ENCODE measurements at places on chromosomes 5 and 9.

GRCh38 chr9:75891771-75892215 lies 1.3 kb downstream of the PCSK5 start:
- DNase-seq = no peak

GRCh38 chr5:126897851-126898630 lies 121.1 kb downstream of the LMNB1 start:
- no peak for DNase-seq

- no peak for DNase-seq
These were observed 61.7 kb upstream of the COL15A1 start for GRCh38 chr9:98881836-98882568.

- DNase-seq = no peak
These were observed 138.1 kb downstream of the ATPSCKMT start for GRCh38 chr5:10111571-10111970.

GRCh38 chr9:74479711-74480110 lies 17.4 kb upstream of the RORB start:
- no peak for DNase-seq

GRCh38 chr5:54741711-54742110 lies 224.2 kb downstream of the SNX18 start:
- no peak for DNase-seq

GRCh38 chr5:40687321-40687720 lies 7.6 kb downstream of the PTGER4 start:
- DNase-seq = no peak

- DNase-seq = peak; percentile 19
These were observed 6.3 kb downstream of the RAPGEF1 start for GRCh38 chr9:131733541-131734061.

DNA sequence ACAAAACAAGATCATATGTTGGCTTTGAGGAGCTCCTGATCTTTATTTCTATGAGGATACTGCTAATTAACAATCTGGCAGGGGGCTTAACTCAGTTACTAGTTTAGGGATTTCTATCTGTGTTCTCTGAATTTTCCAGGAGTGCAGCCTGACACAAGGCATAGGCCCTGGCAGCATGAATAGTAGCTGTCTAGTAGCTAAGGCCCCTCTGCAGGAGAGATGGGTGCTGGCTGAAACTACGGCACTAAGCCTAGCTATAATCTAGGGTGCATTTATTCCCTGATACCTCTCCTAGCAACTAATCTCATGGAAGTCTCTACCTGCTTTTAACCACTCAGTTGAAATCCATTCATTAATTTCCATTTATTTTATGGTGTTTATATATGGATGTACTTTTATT lies 268.2 kb downstream of the TMEM232 start:
- no peak for DNase-seq

- no peak for DNase-seq
These were observed 156.4 kb downstream of the SPOCK1 start for GRCh38 chr5:137342764-137343163.

DNA sequence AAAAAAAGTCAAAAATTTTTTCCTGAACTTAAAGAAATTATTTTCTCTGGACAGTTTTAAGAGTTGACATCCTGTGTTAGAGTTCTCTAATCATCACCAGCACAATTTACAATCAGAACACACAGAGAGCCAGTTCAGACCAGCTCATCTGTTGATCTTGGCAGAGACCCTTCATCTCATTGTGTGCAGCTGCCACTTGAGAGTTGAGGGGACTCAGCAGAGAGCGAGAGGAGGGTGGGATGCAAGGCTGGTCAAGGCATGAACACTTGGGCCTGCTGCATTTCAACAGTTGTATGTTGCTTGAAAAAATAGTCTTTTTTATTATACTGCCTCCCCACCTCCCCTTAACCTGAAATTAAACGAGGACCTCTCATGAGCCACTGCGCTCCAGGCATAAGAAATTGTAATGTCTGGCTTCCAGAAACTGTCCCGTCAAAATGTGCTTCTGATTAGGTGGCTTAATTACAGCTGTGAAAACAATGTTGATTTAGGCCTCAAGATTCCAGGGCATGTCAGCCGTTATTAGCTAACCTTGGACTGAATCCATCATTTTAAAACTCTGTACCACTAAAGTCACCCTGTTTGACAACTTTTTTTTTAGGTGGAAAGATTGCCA lies 383.6 kb downstream of the CCDC171 start:
- no peak for DNase-seq

GRCh38 chr9:133823189-133824105 lies 85.3 kb upstream of the SARDH start:
- no peak for DNase-seq

GRCh38 chr9:95644377-95644776 lies 127.6 kb upstream of the PTCH1 start:
- DNase-seq = peak; percentile 62

DNA sequence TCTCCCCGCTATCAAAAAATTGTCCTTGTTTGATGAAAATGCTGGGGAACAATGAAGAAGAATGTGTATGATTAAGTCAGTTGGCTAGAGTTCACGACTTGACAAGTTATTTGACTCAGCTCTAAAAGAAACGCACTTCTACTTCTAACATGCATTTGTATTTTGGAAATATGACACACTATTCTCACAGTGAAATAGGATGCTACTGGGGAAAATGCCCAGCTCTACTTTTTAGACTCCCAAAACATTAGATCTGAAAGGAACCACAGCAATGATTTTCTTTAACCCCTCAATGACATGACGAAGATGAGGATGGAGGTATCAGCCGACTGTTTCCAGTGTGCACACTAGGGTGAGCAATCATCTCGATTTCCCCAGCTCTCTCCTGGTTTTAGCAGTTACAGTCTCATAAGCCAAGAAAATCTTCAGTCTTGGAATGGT lies 83.6 kb upstream of the PCSK1 start:
- no peak for DNase-seq

DNA sequence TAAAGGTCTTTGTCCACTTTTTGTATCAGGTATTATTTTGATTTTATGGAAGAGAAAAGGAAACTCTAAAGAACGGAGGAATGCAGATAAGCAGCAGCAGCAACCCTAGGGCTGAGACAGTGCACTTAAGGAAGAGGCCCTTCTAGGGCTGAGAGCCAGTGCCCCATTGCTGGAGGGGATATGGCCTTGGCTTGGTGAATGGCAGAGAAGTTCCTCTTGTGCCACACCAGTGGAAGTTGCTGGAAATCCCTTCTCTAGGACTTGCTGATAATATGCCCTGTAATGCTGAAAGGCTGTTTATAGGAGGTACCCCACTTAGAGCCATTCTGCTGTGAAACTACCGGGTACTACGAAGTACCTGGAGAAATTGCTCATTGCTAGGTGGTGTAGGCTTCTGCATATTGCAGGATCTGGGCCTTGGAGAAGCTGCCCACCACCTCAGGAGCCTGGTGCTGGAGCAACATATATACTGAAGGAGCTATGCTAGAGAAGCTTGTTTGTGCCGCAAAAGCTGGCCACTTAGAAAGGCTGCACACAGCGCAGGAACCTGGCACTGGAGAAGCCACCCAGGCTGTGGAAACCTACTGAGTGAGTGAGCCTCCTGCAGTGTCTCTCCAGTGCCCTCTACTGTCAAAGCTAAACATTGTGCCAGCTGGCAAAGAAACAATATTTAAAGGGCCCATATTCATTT lies 9.6 kb upstream of the UBTD2 start:
- peak; percentile 31 for DNase-seq

- DNase-seq = no peak
These were observed 29.3 kb downstream of the TUT7 start for GRCh38 chr9:86324901-86325300.

- DNase-seq = no peak
These were observed 93.4 kb upstream of the CDH6 start for GRCh38 chr5:31100047-31100575.

- DNase-seq = no peak
These were observed 20.6 kb downstream of the NSD1 start for GRCh38 chr5:177154003-177154643.

DNA sequence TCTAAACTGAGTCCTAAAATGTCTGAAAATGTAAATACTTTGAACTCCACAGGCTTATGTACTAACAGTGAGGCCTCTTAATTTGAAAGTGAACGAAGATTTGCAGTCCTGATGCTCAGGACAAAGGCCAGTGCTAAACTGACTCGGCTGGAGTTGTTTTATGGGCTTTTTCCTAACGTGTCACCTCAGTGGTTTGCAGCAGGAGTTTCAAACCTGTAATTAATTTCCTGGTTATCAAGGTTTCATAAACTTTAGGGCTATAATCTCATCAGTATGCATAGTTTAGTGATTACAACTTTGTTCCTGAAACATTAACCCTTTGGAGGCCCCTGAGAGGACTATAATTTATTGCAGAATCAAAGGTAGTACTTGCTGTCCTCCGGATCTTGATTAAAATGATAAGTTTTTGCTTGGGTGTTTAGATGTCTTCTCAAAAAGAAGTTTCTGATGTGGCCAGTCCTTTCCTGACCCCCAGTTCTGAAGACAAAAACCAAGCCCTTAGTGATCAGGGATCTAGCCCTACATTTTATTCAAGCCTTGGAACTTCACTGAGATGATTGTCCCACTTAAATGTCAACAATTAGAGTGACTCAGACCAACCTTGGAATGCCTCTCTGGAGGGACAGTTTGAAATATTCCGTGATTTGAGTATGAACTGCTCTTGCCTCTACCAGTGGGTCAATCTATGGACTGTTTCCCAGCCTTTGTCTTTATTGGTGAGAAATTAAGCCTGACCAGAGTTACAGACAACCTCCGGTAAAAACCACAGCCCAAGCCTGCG lies 11.1 kb upstream of the S100Z start:
- no peak for DNase-seq

DNA sequence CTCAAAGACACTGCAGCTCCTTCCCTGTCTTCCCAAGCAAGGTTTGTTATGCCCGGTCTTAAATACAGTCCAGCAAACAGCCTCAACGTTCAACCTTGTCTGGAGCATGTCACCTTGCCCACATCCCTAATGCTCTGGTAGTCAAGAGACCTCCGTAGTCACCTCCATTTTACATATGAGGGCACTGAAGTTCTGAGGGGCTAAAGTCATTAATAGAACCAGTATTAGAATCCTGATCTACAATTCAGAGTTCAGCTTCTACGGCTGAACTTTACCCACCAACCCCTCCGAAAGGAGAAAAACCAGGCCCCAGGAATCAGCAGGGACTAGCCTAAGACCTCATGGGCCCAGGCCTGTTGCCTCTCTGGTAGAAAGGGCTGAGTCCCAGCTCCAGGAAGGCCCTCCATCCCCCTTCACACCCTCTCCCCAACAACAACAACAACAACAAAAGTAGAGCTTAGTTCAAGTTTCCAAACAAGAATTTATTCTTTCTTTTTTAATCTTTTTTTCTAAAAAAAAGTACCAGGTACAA lies 795 bp upstream of the STOML2 start:
- no peak for DNase-seq

GRCh38 chr9:112726428-112726827 lies 8.5 kb upstream of the INIP start:
- DNase-seq = no peak

- no peak for DNase-seq
These were observed 477.4 kb downstream of the ARHGEF28 start for GRCh38 chr5:74103131-74104023.

GRCh38 chr9:83560169-83560826 lies 22.1 kb upstream of the FRMD3 start:
- DNase-seq = no peak

DNA sequence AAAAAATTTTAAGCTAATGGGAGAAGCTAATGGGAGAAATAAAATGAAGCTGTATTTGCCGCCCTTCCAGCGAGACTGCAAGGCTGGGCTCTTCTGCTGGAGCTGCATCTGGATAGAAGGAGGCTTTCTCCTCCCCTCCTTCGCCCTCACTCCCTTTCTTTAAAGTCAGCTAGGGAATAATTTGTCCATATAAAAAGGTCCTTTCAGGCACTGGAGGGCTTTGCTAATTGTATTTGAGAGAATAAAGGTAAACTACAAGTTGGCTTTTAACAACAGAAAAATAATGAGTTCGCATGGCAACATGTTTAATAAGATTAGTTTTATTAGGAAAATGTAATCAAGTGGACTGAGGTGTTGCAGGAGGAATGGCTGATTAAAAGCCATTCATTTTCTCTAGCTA lies 41.3 kb downstream of the NPR3 start:
- no peak for DNase-seq

DNA sequence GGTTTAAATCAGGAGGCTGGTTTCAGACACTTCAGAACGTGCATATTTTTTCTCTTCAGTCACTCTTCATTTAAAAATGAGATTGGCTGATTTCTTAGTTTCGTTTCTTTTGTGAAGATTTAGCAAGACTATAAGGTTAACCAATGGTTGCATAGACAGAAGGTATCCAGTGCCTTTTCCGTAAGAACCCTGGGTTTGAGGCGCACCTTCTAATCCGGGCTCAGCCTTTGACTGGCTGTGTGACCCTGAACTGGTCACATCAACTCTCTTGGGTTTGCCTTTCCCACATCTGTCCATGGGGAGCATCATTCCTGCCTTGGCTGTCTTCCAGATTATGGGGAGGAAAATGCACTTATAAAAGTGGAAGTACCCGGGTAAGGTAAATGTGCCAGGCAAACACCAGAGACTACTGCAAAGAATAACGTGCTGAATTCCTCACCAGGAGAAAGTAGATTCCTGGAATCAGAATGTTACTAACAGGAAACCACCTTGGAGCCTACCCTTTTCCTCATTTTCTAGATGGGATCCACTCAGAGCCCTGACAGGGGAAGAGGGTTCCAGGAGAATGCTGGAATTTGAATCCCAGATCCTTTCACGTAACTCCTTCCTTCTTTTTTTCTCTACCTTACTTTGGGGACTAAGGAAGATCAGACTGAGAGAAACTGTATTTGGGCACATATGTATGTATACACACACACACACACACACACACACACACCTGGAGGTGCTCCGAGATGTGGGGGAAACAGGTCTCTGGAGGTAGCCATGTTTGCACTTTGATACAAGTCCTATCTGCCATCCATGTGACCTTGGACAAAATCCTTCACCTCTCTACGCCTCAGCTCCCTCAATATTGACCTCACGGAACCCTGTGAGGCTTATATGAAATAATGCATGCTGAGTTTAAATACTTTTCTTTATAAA lies 6.8 kb downstream of the HAND1 start:
- DNase-seq = no peak

GRCh38 chr5:88691945-88692868 lies 190.8 kb downstream of the MEF2C start:
- no peak for DNase-seq

DNA sequence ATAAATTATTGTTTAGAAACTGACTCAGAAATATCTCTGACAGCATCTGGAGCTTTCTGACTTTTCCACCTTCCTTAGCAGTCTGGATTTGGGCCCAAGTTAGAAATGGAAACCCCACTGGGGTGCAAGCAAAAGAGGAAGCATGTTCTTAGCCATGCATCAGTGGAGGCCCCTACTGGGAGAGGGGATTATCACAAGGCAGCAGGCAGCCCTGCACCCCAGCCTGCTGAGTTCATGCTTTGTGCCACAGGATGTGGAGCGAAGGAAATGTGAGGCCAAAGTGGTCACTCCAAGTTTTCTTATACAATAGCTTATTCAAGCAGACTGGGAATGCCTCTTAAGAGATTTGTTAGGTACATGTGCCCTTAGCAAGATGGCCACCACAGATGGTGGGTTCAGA lies 146.5 kb upstream of the TLX3 start:
- peak; percentile 6 for DNase-seq

Measured in NCI-H1694 treated with DMSO at 0.1 percent for 48 hours (cell line).